ENCODE measurements at places on chromosomes 12 and 14. TPM values are rescaled to one million over a fixed set of nuclear protein-coding genes. Genes with fewer than 3 reads are reported as not detected.

- no peak overlapping the region for H3K4me3 ChIP-seq
- H3K4me1 ChIP-seq: no peaks in the 10 kb centered on the region
- no peaks in the 10 kb centered on the region for H3K27me3 ChIP-seq
- no peak overlapping the region for H3K27ac ChIP-seq
- H3K36me3 ChIP-seq: no peaks in the 10 kb centered on the region
Observed at GRCh38 chr14:48991141-48991540, 595.0 kb downstream of the RPS29 start.

DNA sequence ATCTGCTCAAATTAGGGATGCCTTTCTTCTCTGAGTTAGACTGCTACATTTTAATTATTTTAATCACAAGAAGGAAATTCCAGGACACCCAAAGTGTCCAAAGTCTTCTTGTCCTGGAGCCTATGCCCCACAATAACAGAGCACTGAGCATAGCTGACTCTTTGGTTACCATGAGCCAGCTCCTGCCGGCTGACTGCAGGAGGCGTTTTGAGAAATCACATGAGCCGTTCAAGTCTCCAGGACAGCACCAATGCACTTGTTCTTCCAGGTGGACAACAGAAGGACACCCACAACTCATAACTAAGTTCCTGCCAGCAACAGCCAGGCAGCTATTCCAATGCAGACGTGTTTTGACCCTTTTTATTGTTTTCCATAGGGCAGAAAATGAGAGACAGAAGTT is 46.0 kb upstream of the SRSF5 start:
- H3K27me3 ChIP-seq: no peaks in the 10 kb centered on the region
- no peak for DNase-seq
- H3K4me3 ChIP-seq: no peak overlapping the region
- H3K36me3 ChIP-seq: no peaks in the 10 kb centered on the region
- peaks cover 18% of the 10 kb centered on the region for H3K4me1 ChIP-seq

DNA sequence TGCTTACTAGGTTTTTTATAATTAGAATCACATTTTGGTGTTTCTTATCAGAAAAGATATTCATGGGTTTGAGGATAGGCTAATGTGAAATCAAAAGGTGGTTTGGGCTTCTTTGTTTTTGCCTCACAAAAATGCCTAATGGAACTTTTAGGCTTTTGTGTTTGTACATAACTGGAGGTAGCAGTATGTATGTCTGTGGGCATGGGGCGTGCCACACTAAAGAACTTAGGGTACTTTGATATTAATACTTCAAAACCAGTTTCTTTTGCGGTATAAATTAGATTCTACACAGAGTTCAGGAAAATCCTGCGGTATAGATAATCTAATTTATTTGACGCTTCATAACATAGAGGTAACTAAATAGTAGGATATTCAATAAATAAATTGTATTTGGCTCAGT is 1.9 kb downstream of the ETV6 start:
- no peak overlapping the region for H3K27ac ChIP-seq
- H3K4me1 ChIP-seq: peaks cover 41% of the 10 kb centered on the region
- H3K36me3 ChIP-seq: no peaks in the 10 kb centered on the region
- no peak for DNase-seq
- peak overlapping the region; percentile 97 for H3K4me3 ChIP-seq
- H3K27me3 ChIP-seq: no peaks in the 10 kb centered on the region

- no peaks in the 10 kb centered on the region for H3K27me3 ChIP-seq
- H3K4me3 ChIP-seq: no peak overlapping the region
- no peaks in the 10 kb centered on the region for H3K4me1 ChIP-seq
- no peak for DNase-seq
Observed at GRCh38 chr12:119835068-119835467, 42.1 kb downstream of the CIT start.

- no peak overlapping the region for H3K4me3 ChIP-seq
- no peaks in the 10 kb centered on the region for H3K36me3 ChIP-seq
- no peak for DNase-seq
- H3K4me1 ChIP-seq: peaks cover 25% of the 10 kb centered on the region
Observed at GRCh38 chr12:47303995-47304560, 224.3 kb upstream of the AMIGO2 start.

Gene SELPLG
- 25.7 TPM for total RNA-seq

Gene BAZ2A
- 207 TPM for total RNA-seq

Data from CD4-positive, alpha-beta T cell (primary cell).